ELR (cell line): ENCODE measurements at places on chromosomes 4 and X.

- DNase-seq: no peak
Measured at GRCh38 chr4:8045909-8046308, 106.2 kb upstream of the AFAP1 start.

DNA sequence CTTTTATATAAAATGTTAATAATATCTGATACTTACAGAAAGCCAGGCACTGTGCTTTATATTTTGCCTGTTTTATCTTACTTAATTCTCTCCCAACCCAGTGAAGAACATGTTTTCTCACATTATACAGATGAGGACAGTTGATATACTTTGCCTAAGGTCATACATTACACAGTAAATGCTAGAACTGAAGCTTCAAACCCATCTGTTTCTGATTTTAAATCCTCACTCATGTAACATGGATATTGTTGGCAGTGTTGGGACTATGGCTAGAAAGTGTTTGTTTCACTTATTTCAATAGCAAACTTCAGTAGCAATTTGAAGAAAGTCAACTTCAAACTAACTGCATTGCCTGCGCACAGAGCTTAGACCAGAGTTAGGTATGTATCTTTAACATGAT is 57.4 kb downstream of the RAPGEF2 start:
- no peak for DNase-seq

DNA sequence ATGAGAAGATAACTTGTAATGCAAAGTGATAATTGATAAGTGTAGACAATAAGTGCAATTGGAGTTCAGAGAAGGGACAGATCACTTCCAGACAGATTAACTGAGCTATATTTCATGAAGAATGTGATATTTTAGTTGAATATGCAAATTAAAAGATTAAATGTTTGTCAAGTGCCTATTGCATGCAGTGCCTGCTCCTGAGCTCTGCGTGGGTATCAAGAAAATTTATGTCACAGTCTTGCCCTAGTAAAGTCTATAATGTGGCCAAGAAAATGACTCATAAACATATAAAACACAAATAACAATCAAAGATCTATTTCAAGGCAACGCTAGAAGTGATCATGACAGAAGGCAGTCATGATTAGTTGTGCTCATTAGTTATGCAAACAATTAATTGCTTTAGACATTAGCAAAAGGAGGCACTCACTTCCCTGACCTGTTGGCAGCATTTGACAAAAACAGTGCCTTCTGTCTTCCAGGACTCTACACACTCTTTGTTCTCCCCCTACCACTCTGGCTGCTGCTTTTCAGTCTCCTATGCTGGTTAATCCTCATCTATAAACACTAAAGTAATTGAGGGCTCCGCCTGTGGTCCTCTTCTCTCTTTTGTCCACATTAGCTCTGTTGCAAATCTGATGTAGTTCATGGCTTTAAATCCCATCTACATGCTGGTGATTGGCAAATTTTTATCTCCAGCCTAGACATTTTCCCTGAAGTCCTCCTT is 47.7 kb downstream of the ARHGEF38 start:
- DNase-seq: no peak

GRCh38 chrX:23732704-23733103 is 10.4 kb downstream of the ACOT9 start:
- no peak for DNase-seq

- peak; percentile 60 for DNase-seq
Measured at GRCh38 chr4:107034091-107034995, 1.8 kb downstream of the DKK2 start.

DNA sequence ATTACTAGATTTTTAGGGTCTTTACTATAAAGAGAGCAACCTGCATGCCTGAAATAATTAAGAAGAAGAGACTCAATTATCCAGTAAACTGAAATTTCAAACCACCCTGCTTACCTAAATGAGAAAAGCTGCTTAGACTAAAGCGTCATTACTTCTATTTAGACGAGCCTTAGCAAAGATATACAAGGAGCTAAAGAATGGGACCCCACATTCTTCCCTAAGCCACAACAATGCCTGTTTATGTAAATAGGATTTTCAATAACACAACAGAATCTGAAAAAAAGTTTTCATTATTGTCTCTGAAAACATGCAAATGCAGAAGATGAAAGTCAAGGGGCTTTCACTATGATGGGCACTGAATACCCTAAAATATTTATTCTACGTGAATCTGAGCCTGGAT is 16.2 kb downstream of the GPC3 start:
- no peak for DNase-seq

- no peak for DNase-seq
Measured at GRCh38 chr4:98566361-98567008, 91.9 kb downstream of the TSPAN5 start.
